ENCODE measurements at places on chromosomes 16 and 17.

- DNase-seq: no peak
These were observed 25.3 kb downstream of the CDH13 start for GRCh38 chr16:82651921-82652601.

- DNase-seq: no peak
These were observed 612.0 kb upstream of the CDH8 start for GRCh38 chr16:62648256-62648655.

DNA sequence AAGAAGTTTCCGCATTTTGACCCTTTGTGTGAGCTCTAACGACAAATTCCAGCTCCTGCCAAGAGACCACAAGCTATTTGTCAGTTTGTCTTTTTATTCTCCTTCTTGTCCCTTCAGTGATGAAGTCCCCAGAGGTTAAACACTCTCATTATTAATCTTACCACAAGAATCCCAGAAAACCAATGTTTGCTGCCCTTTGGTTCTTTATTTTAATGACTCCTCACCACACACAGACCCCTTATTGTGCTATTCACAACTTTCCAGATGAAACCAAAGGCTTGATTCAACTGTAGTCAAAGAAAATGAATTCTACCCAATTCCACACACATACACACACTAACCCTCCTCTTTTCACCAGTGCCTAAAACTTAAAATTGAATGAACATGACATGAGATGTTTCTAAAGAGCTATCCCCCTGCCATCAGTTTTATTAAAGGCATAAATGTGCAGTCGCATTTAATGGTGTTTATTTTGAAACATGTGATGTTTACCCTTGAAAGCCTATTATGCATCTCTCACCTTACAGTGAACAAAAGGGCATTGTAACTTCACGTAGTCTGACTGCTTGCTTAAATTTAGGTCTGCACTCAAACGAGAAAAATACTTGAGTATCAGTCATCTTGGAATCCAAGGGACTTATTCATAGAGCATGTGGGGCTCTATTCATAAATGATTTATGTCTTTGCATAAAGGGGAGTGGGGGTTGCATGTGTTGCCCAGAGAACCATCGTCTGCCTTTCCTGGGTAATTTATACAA lies 44.1 kb downstream of the PCTP start:
- DNase-seq: no peak

DNA sequence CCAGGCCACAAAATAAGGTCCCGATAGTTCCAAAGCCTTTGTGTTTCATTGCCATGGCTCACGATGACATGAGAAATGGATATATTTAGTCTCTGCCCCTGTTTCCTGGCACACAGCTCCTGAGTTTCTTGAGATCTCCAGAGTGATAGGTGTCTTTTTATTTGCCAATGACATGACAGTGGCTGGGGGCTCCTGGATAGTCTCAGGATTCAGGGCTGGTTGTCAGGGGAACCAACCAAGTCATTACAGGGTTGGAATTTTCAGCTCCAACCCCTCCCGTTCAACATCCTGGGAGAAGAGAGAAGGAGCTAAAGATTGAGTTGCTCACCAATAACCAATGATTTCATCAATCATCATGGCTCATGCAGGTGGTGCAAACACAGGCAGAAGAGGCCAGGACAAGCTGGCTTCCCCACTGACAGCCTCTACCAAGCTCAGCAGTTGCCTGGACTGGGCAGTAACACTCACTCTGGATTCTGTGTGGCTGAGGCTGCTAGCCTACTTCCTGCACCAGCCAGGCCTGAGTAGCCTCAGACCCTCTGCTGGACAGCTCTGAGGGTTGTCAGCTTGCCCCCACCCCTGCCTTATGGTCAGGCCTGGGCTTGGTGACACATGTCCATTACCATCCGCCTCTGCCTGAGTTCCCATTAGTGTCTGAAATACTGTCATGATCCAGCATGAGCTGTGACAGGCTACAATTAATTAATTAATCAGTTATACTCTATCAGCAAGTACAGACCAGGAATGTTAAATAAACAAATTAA lies 534.4 kb upstream of the CDH5 start:
- no peak for DNase-seq

DNA sequence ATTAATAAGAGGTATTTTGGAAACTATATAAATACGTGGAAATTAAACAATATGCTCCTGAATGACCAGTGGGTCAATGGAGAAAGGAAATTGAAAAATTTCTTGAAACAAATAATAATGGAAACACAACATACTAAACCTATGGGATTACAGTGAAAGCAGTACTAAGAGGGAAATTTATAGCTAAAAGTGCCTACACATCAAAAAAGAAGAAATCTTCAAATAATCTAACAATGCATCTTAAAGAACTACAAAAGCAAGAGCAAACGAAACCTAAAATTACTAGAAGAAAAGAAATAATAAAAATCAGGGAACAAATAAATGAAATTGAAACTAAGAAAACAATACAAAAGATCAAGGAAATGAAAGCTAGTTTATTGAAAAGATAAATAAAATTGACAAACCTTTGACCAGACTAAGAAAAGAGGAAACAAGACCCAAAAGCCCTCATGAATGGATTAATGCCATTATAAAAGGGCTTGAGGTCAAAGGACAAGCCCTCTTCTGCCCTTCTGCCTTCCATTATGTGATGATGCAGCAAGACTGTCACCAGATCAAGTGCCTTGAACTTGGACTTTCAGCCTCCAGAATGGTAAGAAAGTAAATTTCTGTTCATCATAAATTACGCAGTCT lies 43.9 kb upstream of the ALDH3A1 start:
- no peak for DNase-seq

DNA sequence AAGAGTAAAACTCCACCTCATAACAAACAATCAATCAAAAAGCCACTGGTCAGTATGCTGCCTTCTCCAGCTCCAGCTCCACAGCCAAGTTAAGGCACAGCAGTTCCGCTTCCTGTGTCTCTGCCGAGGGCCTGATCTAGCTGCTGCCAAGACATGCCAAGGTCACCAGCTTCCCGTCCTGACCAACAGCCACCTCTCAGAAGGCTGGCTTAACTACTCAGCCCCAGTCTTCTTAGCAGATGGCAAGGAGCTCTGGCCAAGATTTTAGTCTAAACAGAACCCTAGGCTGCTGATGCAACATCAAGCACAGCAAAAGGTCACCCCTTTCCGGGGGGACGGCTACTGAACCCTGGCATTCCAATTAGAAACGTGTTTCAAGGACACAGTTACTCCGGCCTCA lies 17.7 kb upstream of the MNT start:
- no peak for DNase-seq

DNA sequence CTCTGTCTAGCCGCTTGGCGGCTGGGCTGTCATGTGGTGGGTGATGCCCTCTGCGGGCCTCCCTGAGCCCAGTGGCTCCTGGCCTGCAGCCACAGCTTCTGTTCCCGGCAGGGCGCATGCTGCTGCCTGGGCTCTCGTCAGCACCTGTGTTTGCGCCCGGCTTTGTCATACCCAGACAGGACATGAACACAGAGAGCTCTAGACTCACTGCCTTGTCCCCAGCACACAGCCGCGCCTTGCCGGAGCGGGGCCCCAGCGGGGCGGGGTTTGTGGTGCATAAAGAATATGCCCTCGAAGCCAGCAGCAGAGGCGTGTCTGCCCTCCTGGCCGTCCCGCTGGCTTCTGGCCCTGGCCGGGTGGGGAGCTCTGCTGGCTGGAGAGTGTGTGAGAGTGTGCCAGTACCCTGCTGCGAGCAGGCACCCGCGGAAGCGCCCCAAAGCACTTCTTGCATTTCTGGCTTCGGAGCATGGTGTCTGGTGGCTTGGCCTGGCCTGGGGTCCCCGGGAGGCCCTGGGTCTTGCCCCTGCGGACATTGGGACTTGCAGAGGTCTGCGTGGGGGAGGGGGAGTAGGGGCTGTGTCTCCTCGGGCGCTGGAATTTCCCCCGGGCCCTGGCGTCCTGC lies 14.4 kb downstream of the ASPSCR1 start:
- DNase-seq: no peak

DNA sequence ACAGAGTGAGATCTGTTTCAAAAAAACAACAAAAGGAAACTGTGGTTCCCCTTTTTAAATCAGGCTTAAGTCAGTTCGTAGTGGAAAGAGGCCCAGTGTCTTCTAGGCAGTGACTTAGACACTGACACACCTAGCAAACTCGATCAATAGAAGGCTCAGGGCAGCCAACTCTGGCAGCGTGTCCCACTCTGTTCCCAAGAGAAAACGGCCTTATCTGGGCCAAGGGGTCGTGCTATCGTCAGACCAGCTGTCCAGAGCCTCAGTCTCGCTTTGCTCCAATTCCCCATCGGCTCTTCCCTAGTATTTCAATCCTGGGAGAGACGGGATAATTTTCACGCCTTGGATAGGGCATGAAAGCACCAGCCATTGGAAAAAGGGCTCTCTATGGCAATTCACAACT lies 72.9 kb downstream of the SLC5A11 start:
- DNase-seq: no peak

DNA sequence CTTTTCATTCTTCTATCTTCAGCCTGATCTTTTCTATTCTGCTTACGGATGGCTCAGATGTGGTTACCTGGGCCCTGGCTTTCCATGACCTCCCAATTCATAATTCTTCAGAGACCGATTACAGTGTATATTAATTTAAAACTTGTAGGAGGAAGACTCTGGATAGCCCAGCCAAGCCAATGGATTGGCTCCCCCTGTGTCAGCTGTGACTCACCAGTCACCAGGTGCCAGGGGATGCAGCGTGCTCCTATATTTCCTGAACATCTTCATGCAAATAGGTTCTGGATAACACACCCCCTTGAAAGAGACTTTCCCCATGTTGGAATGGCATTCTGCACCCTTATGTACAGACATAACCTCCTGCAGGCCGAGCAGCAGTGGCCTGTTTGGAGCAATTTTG lies 208.3 kb upstream of the WSCD1 start:
- no peak for DNase-seq

DNA sequence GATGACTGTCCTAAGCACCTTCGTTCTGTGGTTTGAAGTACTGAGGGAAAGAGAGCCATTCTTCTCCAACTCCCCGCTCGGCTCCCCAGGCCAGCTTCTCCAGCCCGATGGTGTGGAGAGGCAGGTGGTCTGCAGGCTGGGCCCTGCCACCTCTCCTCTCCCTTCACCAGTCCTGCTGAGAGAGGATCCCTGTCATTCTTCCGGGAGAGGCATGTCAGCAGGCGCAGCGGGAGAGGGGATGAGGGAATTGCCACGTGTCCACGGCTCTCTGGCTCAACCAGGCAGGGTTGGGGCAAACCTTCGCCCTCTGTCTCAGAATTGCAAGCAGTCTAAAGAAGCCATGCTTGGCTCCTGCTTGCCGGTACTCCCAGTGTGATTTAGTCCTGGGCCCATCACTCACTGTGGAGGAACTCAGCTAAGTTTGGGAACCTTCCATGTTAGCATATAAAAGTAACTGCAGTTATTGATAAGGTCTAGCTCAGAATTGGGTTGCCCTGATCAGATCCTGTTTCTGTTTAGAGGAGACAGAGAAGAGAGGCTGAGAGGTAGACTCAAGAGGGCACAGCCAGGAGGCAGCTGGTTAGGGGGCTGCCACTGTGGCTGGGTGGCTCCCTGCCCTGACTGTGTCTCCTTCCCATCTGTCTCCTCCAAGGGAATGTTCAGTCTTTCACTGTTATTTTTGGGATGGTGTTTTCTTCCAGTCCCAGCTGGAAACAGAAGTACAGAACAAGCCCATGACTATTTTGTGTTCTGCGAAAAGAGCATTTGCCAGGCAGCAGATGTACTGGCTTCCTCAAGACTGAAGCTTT lies 17.4 kb downstream of the HS3ST3B1 start:
- DNase-seq: no peak

- DNase-seq: no peak
These were observed 632 bp downstream of the SLC9A5 start for GRCh38 chr16:67249178-67250044.

GRCh38 chr16:55662644-55663031 lies 6.8 kb downstream of the SLC6A2 start:
- no peak for DNase-seq

DNA sequence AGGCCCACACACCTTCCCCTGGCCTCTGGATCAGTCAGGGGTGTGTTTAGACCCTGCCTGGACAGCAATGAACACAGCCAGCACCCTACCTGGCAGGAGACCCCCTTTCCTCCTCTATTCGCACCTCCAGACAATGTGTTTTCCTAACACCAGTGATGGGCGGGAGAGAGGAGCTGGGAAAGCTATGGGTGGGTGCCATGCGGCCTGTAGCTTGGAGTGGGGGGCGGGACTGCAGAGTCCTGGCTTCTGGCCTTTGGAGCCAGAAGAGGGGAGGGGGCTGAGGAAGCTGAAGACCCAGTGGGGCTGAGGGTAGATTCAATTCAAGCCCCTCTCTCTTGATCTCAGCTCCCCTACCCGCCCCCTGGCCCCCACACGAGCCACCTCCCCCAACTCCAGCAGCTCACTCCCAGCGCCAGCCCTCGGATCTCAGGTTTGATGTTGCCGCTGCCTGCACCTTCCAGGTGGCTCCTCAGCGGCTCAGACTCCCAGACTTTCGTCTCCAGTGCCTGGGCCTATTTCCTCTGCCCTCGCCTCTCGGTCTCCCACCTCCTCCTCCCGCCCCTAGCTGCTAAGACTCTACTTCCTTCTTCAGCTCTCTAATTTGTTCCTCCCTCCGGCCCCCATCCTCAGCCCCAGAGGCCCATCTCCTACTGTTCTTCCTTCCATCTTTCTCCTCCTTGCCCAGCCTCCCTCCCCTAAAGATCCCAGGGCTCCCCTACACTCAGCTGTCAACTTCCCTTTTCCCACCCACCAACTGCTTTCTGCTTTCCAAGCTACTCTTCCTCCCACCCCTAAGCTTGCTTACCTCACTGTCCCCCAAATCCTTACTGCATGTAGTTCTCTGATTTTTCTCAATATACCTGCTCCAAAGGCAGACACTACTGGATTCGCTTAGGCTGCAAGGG lies 6.8 kb upstream of the SP6 start:
- no peak for DNase-seq

GRCh38 chr16:79077346-79077745 lies 523.2 kb downstream of the MAF start:
- no peak for DNase-seq

DNA sequence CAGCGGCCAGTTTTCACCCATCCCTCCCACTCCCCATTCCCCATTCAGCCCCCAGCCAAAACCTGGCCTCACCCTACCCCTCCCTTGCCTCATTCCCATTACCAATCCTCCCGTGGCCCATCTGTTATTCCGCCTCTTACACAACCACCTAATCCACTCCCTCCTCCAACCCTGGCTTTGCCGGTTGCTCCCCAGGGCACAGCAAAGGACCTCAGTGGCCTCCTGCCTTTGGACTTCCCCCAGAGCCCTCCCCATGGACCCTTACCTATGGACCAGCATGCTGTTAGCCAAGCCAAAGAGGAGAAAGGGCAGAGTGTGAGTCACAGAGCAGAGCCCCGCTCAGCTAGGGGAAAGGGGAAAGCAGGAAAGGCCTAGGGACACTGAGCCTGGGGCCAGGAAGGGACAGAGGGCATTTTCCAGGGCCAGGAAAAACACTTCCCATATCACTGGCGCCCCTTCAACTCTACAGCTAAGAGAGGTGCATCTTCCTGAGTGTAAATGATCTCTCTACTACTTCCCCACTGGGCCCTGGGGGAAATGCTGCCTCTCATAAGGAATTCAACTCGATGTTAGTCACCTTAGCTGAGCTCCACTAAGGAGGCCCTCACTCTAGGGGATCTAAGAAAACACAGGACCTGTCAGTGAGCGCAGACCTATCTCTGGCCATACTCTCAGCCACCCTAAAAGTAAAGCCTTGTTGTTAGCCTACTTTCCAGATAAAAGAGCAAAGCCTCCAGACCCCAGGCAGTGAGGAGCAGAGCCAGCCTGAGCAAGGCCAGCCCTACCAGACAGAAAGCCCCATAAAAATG lies 10.6 kb downstream of the PEMT start:
- no peak for DNase-seq

- DNase-seq: no peak
These were observed 20.5 kb downstream of the CDIP1 start for GRCh38 chr16:4517812-4518680.

- no peak for DNase-seq
These were observed 31.2 kb upstream of the HAPSTR1 start for GRCh38 chr16:9060225-9060624.

GRCh38 chr17:72030067-72030899 lies 90.5 kb upstream of the SOX9 start:
- DNase-seq: no peak
